ENCODE measurements at places on chromosomes 1 and 21.

DNA sequence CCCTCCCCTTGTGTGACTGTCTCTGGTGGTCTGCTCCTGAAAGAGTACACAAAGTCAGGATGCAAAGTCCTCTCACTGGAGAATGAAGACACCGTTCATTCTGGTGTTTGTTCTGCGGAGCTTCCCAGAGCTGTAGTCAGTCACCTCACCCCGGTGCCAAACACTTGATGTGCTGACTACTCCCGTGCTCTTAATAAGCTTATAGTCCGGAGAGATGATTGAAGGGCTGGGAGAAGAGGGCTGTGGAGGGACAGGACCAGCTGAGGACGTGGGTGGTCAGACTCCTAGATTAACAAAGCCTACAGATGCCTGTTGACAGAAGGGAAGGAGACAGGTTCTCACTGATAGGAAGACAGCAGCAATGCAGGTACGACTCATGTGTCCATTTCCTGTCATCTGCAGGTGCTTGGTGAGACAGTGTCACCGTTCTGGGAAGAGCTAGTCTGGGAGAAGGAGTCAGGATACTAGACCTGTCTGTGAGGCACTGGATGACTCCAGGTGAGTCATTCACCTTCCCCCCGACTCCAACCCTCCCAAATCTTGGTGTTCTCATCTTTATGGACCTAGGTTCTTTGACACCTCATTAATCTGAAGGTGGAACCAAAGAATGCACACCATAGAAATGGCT, 40.4 kb upstream of the LRRN2 start:
- DNase-seq, result no peak

GRCh38 chr1:27253596-27253995, 19.2 kb downstream of the WDTC1 start:
- DNase-seq, result no peak

- no peak for DNase-seq
Measured at GRCh38 chr1:64320470-64320869, 117.0 kb downstream of the UBE2U start.

GRCh38 chr1:16155537-16156410, at the start of gene EPHA2:
Gene EPHA2 (minus strand): TSS chr1:16156069. CDS start chr1:16155932, 137 bp downstream.
- DNase-seq, result no peak

- DNase-seq, result no peak
Measured at GRCh38 chr1:202578001-202578504, 132.2 kb downstream of the SYT2 start.

Data from stimulated activated CD8-positive, alpha-beta memory T cell treated with anti-CD3 and anti-CD28 coated beads, Interleukin-4, amount 100 ng/mL, for 4 hours (primary cell).